ENCODE measurements at places on chromosomes 3 and 15. TPM values are rescaled to one million over a fixed set of nuclear protein-coding genes. Genes with fewer than 3 reads are reported as not detected.

Gene ST3GAL6
- total RNA-seq, result not detected

Gene CGNL1
- total RNA-seq, result 0.08 TPM

Gene CTDSPL
- 1.7 TPM for total RNA-seq

Gene FBN1
- total RNA-seq, result 0.22 TPM

Gene MNS1
- 0.19 TPM for total RNA-seq

Gene ROPN1
- not detected for total RNA-seq

Gene MEGF11
- total RNA-seq, result not detected

Gene LMAN1L
- 0.30 TPM for total RNA-seq

Gene FBXL22
- total RNA-seq, result 0.79 TPM

Gene OR5K2
- total RNA-seq, result not detected

Gene C3orf85
- total RNA-seq, result not detected

Gene ZNF501
- 3.0 TPM for total RNA-seq

Gene PRR20G
- total RNA-seq, result not detected

Gene OR5K3
- not detected for total RNA-seq

GRCh38 chr3:171456765-171457606 is 3.2 kb downstream of the TNIK start:
- DNase-seq, result no peak

DNA sequence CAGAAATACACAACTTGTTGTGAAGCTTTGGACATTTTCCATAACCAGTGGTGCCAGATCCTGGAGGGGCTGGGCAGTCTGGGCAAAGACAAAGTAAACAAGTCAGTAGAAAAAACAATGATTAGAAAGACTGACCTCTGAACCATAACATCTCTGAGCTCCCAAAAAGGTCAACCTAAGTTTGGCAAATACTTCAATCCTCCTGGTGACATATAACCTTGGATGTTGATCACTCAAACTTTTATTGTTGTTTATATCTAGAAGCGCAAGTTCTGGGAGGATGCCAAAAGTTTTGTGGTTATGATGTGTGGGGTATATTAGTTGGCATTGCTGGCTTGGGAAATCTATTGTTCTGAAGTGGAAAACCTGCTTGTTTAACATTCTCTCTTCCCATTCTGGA is 257.7 kb downstream of the DIPK2A start:
- no peak for DNase-seq

DNA sequence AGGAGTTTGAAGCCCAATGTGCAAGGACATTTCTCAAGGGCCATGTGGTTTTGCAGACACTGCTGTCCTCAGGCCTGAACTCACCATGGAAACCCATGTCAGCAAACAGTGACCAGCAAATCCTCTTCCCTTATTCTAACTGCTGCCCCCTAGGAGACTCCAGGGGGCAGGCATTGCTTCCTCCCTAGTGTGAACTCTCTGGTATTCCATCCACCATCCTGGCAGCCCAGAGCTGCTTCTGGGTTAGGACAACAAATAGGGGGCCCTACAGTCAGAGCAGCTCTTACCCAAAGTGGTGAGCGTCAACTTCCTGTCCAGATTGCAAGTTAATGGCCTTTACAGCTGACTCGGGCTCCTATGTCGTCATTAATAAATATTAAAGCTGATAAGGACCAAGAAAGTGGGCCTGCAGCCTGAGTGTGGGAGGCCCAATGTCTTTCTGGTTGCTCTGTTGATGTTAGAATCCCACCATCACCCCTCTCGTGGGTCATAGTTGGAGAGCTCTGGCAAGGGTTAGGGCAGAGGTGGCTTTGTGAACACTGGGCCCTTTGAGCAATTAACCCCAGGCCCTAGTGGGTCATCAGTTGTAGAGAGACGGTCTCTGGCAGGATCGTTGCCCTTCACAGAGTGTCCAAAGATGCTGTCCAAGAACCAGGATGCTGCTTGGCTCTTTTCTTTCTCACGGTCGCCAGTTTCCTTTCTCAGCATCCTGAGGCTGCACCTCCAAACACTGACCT is 41.5 kb downstream of the TGM4 start:
- DNase-seq, result no peak

DNA sequence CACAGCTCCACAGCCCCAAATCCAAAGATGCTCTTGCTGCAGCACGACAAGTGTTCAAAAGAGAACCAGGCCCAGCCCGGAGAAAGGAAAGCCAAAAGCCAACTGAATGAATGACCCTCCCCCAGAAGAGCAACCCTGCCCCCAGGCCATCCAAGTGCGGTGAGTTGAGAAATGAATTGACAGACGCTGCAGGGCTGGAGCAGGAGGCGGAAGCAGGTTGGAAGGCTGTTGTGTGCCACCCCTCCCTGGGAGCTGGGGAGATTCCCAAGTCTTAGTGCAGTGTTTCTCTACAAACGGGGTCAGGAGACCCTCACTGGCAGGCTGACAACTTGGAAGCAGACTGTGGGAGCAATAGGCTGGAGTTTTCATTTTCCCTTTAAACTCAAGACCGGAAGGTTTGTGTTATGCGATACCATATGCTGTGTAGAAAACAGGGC is 3.5 kb upstream of the SPTBN5 start:
- DNase-seq, result no peak

GRCh38 chr3:24086206-24086605 is 141.1 kb downstream of the NR1D2 start:
- no peak for DNase-seq

DNA sequence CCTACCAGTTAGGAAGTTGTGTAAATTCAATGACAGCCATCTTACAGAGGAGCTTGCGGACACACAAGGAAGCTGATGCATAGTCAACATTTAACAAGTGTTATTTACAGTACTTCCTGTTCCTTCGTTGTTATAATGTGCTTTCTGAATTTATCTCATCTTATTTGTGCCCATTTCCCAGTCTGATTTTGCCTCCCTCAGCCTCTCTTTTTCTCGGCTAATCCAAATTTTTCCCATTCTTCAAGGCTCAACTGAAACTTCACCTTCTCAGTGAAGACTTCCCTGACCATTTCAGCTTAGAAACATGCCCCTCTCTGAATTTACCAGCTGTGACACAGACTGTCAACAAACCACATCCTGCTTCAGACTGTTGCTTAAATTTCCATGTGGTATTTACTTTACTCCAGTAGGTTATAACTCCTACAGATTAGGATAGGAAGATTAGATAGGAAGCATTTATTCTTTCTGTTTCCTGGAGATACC is 55.7 kb upstream of the CP start:
- no peak for DNase-seq

- DNase-seq, result no peak
Observed at GRCh38 chr15:31447931-31448634, 121.4 kb downstream of the KLF13 start.

DNA sequence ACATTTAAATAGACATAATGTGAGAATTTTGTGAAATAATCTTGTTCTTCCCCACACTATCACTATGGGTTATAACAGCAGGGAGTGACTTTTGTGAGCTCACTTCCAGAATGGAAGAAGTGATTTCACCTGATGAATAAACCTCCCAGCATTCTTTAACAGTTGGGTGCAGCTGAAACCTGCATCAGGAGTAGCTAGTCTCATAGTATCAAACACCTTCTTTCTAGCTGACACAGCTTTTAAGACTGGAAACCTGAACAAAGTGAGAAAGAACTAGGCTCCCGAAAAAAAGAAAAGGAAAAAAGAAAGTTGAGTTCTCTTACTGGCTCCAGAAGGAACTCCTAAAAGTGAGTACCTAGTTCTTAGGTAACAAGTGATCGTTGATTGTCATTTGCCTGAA is 61.1 kb upstream of the UNC13C start:
- no peak for DNase-seq

GRCh38 chr15:61997786-61998185 is 62.5 kb downstream of the VPS13C start:
- no peak for DNase-seq

GRCh38 chr3:64351713-64352638 is 126.7 kb upstream of the PRICKLE2 start:
- no peak for DNase-seq

- no peak for DNase-seq
Observed at GRCh38 chr3:41188306-41188705, 11.0 kb upstream of the CTNNB1 start.

DNA sequence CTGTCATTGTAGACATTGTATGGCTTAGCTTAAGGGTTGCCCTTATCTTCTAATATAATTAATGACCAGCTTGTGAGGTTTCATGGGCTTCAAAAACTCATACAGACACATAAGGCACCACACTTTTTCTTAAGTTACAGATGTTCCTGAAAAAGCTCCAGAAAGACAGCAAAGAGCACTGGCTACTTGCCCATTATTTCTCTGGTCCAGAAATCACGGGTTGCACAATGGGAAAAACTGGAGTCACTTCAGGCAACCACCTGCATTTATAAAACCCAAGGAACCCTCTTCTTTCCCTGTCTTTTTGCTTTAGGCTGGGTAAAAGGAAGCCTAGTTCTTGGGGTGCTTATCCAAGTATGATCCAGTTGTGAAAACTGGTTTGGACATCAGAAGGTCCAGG is 2.3 kb upstream of the COL6A6 start:
- DNase-seq, result no peak

- DNase-seq, result no peak
Observed at GRCh38 chr15:64354688-64355344, 1.2 kb downstream of the CSNK1G1 start.

GRCh38 chr3:9125278-9125951 is 124.0 kb downstream of the SRGAP3 start:
- no peak for DNase-seq

DNA sequence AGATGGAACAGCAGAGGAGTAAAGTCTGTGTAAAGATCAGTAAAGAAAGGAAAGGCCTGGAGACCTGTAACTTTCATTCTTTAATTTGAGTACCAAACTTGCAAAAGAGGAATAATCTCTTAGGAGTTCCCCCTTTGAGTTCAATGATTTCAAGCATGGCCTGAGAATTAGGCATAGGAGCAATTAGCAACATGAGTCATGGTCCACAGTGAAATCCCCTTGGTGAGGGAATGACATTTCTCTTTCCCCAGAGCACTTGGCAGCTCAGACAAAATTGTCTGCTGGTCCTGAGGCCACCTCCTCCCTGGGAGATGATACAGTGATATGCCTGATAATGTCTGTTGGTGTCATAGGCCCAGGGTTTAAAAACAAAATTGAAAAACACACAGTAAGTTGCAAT is 81.4 kb upstream of the CRBN start:
- no peak for DNase-seq

DNA sequence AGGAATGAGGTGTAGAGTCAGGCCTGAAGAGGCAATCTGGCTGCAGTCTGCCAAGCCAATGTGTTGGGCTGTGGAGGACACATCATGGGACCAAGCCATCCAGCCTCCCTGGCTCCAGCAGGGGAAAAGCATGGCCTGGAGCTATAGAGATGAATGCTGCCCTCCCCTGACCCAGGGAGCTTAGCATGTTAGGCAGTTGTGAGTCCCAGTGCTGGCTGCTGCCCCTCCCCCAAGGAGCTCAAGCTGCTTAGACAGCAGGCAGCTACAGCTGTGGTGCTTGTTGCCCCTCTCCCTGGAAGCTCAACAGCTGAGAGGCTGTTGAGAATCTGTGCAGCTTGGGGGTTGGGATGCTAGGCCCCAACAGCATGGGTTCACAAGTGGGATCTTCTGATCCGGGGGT is 85.6 kb upstream of the DNAJC19 start:
- DNase-seq, result no peak

- DNase-seq, result no peak
Observed at GRCh38 chr15:100740138-100740537, 137.7 kb downstream of the ASB7 start.

- no peak for DNase-seq
Observed at GRCh38 chr3:61927332-61927731, 366.0 kb downstream of the PTPRG start.

DNA sequence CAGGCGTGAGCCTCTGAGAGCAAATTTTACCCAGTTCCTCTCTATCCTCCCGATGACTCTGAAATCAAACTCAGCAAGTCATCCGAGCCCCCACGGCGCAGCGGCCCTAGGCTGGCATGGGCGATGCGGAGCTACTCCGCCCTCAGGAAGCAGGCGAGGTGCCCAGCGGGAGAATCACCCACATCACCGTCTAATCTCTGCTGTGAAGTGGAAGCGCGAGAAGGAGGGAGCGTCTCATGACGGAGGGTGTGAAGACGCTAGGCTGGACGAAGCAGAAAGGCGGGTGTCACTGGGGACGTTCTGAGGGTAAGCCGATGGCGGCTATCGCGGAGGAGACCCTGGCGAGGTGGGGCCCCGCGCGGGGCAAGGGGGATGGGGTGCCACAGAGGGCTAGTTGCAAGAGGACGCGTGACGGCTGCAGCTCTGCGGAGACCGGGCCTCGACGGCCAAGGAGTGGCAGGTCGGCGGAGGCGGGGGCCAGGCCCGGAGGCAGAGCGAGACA is 9.1 kb upstream of the GNAI2 start:
- peak; percentile 21 for DNase-seq

- no peak for DNase-seq
Observed at GRCh38 chr3:126155280-126155640, 25.1 kb downstream of the ALDH1L1 start.

GRCh38 chr3:5806192-5806591 is 618.7 kb downstream of the EDEM1 start:
- no peak for DNase-seq

GRCh38 chr3:13079051-13079450 is 5.8 kb upstream of the IQSEC1 start:
- DNase-seq, result no peak

GRCh38 chr3:83189634-83190033 is 1428.2 kb upstream of the GBE1 start:
- DNase-seq, result no peak

GRCh38 chr3:58693940-58694850 is 27.6 kb upstream of the FAM3D start:
- DNase-seq, result no peak

DNA sequence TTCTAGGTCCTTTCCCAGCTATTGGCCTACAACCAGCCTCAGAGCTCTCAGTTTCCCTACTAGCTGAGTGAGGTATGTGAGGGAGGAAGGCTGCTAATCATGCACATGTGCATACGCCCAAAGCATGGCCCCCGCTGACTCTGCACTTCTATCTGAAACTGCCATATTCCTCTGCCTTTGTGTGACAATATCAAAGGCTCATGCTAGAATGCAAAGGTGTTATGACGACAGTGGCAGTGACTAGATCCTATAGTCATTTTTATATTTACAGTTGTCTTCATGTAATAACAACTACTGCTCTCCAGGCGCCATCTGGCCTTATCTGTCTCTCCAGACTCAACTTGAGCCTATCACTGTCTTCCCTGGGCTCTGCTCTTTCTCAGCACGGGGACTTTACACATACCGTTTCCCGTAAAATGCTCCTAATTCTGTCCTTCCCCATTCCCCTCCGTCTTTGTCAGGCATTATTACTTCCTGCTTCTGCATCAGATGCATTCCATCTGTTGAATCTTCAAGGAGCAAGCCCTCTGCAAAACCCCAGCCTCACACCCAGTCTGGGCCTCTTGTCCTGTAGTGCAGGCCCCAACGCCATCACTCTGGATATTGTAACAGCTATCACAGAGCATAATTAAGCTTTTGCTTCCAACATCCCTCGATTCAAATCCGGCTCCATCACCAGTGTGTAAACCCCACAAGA is 102.5 kb downstream of the PDCD6IP start:
- no peak for DNase-seq

GRCh38 chr3:74643636-74644035 is 29.2 kb upstream of the CNTN3 start:
- no peak for DNase-seq

GRCh38 chr3:169085827-169086226 is 577.7 kb downstream of the MECOM start:
- DNase-seq, result no peak

- no peak for DNase-seq
Observed at GRCh38 chr15:96153929-96154328, 176.6 kb upstream of the NR2F2 start.

- no peak for DNase-seq
Observed at GRCh38 chr15:78800189-78800588, 11.1 kb downstream of the ADAMTS7 start.
